ENCODE measurements at places on chromosomes 1 and 21.

- DNase-seq, result no peak
These were observed 37.3 kb downstream of the VANGL2 start for GRCh38 chr1:160437432-160438316.

GRCh38 chr1:181141431-181141910 is 53.0 kb downstream of the IER5 start:
- DNase-seq, result peak; percentile 97

DNA sequence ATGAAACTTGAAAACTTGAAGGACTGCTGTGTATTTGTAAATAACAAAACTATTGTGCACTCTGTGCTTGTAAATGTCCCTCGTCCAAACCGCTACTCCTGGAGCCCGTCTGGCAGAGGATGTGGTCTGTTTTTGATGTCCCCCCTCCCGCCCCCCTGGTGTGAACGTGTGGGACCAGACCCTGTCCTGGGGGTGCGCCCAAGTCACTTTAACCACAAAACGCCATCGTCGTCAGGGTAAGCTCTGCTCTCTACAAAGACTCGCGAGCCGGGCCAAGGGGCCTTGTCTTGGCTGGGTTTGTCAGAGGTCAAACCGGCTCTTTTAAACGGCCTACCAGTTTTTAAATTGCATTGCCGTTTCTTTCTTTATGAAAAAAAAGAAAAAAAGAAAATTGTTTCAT is 87.4 kb upstream of the TMEM51 start:
- DNase-seq, result no peak

DNA sequence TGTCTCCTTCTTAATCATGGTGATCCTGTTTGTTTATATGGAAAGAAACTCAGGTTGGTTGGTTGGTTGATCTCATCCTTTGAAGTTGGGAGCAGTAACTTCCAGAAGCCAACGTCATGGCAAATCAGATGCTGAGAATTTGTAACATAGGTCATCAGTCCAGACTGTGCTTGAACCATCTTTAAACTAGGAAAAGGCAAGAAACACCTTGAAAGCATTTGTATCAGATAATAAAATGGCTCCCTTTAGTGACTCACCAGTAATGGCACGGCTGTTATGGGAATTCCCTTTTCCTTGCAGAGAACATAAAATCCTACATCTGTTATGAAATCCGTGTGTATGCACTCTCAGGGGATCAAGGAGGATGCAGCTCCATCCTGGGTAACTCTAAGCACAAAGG is 58.1 kb downstream of the SERBP1 start:
- DNase-seq, result peak; percentile 58

DNA sequence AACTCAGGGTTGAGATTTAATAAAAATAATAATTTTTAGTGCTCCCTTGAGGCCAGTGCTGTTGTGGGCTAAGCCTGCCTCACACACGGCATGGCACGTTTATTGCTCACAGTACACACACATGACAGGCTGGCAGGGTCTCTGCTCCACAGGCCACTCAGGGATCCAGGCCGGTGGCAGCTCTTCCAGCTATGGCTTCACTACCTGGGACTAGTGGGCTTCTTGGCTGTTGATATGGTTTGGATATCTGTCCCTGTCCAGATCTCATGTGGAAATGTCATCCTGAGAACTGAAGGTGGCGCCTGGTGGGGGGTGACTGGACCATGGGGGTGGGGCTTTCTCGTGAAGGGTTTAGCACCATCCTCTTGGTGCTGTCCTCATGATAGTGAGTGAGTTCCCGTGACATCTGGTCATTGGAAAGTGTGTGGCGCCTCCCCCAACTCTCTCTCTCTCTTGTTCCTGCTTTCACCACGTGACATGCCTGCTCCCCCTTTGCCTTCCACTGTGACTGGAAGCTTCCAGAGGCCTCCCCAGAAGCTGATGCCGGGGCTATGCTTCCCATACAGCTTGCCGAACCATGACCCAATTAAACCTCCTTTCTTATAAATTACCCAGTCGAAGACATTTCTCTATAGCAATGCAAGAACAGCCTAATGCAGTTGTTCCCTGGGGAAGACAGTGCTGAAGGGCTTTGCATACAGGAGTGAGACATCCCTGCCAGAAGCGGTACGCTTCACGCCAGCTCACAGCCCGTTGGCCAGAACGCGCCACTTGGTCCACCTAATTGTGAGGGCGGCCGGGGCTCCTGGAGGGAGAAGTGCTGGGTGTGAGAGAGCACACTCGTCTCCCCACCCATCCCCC is 226.9 kb upstream of the C1orf174 start:
- no peak for DNase-seq

- DNase-seq, result no peak
These were observed 6.6 kb upstream of the PTCH2 start for GRCh38 chr1:44849575-44850132.

GRCh38 chr1:183242556-183242955 is 56.5 kb downstream of the LAMC2 start:
- peak; percentile 66 for DNase-seq

DNA sequence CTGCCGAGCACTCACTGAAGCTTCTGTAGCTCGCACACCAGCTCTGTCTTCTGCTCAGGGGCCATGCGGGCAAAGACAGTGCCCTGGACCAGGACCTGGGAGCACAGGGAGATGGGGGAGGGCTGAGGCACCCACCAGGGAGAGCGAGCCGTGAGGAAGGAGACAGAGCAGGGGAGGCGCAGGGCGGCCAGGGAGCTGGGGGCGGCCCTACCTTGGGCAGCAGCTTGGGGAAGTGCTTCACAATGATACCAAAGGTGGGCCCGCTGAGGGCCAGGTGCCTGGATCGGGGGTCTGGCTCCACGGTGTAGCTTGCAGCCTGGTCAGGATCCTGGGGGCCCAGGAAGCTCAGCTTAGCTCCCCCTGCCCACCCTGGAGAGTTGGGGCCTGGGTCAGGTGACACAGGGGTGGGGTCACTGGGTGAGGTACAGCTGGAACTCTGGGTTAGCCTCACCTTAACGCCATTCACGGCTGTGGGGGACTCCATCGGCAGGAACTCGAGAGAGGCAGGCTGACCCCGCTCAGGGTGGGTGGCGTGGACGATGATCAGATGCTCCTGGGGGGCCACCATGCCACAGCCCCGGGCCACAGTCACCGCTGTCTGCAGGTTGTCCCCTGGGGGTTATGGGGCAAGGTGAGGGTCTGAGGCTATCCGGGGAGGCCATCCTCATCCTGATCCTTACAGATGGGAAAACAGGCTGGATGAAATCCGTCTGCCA is 9.4 kb upstream of the MFAP2 start:
- no peak for DNase-seq

DNA sequence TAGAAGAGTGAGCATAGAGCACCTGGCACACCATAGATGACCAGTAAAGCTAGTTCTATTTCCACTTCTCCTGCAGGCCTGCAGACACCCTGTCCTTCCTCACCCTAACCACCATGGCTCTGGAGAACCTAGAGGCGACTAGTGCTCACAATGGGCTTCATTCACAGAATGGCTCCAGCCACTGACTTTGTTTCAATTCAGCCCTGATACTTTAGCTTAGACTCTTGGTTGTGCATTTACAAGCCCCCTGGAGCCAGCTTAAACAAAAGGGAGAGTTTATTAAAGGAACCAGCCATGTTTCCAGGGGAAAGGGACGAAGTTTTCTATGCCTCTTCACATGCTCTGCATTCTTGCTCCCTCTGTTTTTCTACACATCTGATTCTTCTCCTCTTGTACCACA is 123.7 kb downstream of the NAV1 start:
- no peak for DNase-seq

DNA sequence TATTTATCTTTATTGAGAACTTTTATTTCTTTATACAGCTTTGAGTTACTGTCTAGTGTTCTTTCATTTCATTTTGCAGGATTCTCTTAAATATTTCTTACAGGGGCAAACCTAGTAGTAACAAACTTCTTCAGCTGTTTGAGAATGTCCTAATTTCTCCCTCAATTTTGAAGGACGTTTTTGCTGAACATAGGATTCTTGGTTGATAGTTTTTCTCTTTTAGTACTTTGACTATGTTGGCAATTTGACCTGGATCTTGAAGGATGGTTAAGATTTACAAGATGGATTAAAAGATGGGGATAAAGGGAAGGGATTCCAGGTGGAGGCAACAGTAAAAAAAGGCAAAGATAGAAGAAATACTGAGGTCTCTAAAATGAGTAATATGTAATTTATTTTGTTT is 38.9 kb downstream of the XPR1 start:
- DNase-seq, result no peak

GRCh38 chr1:23174426-23175110 is 5.9 kb upstream of the LUZP1 start:
- no peak for DNase-seq

DNA sequence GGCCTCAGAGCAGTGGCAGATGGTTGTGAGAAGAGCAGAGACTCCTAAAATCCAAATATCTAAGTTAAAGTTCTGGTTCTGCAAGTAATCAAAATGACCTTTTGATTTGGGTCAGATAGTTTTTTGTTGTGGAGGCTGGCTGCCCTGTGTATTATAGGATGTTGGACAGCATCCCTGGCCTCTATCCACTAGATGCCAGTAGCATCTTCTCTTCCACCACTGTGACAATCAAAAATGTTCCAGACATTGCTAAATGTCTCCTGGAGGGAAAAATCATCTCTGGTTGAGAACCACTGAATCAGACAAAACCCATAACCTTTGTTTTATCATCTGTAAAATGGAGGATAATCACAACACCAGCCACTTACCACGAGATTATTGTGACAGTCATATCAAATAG is 5.9 kb upstream of the DPT start:
- DNase-seq, result no peak

DNA sequence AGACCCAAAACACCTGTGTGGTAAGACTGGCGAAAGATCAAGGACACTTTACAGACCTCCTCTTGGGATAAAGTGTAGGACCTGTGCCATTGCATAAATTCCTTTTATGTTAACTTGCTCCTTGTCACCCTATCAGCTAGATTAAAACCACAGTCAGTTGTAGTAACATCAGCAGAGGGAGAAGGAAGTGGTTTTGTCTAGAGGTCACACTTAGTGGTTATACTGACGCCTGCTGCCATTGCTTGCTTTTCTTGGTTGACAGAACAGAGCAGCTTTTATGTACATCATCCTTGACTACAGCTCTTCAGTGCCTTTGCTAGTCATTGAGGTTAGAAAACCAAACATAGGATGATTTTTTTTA is 101.4 kb downstream of the PBX1 start:
- DNase-seq, result no peak

GRCh38 chr21:37041706-37042271 is 31.1 kb downstream of the PIGP start:
- DNase-seq, result no peak

- DNase-seq, result no peak
These were observed 309.5 kb downstream of the PCP4 start for GRCh38 chr21:40176724-40177123.

DNA sequence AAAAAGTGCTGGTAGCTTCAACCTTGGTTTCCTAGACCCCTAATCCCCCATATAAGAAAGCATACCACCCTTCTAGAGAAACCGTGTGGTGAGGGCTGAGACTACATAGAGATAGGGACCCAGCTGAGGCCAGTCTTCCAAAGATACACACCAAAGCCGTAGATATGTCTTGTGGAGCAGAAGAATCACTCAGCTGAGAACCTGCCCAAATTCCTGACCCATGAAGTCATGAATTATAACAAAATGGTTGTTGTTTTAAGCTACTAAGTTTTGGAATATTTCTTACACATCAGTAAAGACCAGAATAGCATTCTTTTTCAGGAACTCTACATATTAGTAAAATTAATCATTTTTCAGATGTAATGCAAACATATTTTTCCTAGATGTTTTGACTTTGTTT is 3.3 kb upstream of the SNRPE start:
- DNase-seq, result peak; percentile 64

DNA sequence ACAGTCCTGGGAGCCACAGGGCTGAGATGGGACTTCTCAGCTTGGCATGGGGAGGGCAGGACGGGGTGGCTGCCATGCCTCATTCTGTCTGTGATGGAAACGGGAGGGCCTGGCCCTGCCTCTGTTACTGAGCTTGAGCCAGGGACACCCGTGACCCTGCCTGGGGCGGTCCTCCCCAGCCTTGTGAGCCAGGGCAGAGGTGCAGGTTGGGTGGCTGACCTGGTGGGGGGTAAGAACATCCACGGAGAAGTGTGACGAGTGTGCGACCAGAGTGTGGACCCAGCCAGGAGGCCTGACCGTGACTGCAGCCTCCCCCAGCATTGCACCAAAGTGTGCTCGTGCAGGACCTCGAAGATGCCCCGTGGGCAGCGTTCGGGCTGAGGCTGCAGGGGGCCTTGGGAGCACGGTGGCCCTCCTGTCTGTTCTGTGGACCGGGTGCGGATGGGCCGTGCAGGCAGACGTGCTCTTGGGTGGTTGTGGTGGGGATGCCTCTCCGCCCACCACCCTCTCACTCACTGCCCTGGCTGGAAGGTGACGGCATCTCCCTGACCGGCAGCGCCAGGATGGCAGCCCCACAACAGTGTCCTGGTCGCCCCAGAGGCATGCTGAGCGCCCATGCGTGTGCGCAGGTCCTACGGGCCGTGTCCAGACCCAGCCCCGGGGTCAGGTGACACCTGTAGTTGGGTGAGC is 45.4 kb downstream of the SKI start:
- DNase-seq, result no peak

DNA sequence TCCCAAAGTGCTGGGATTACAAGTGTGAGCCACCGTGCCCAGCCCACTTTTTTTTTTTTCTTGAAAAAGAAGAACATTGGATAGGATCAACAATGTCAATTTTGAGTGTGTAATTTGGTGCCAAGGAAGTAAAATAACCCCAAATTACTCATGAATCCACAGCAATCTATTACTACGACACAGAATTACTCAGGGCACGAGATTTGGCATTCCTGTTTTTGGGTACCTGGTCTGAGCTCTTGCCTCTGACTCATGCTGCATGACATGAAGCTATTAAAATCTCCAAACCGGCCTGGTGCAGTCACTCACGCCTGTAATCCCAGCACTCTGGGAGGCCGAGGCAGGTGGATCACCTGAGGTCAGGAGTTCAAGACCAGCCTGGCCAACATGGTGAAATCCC is 10.4 kb downstream of the RNF19B start:
- peak; percentile 60 for DNase-seq

- DNase-seq, result no peak
These were observed 114.2 kb upstream of the ATP1A1 start for GRCh38 chr1:116258668-116259419.

DNA sequence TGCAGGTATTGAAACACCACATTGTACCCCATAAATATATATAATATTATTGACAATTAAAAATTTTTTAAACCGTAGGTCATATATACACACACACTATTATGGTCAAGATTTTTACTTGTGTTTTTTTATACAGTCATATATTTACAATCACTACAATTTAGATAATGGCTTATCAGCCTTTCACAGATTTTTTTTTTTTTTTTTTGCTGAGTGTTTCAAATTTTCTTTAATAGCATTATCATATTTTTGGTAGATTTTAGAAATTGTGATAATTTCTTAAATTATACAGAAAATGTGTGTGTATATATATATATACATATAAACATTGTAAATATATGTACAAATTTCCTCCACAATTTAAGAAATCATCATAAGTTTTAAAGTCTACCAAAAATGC is 68.6 kb upstream of the RGS2 start:
- DNase-seq, result no peak
